ENCODE measurements at places on chromosomes 6 and 20. TPM values are rescaled to one million over a fixed set of nuclear protein-coding genes. Genes with fewer than 3 reads are reported as not detected.

LAMA5 gene
- polyA plus RNA-seq, result 34.4 TPM

DNA sequence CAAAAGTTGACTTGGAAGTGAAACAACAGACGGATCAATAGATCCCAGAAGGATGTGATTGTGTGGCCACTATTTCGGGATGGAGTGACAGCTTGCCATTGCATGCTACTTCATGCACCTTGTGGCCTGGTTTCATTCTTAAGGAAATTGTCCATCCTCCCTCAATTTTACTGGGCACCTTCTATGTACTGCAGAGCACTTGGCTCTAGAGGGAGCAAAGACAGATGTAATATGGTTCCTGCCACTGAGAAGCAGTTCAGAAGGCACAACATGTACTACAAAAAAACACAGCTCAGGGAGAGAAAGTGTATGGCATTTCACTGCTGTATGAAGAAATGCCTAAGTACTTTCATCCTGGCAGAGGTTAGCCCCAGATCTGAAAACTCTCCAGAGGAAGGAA, 91.9 kb downstream of the FOXA2 start:
- H3K27ac ChIP-seq, result no peak overlapping the region
- no peaks in the 10 kb centered on the region for H3K27me3 ChIP-seq
- no peaks in the 10 kb centered on the region for H3K36me3 ChIP-seq
- H3K4me3 ChIP-seq, result no peak overlapping the region
- no peak for DNase-seq

DNA sequence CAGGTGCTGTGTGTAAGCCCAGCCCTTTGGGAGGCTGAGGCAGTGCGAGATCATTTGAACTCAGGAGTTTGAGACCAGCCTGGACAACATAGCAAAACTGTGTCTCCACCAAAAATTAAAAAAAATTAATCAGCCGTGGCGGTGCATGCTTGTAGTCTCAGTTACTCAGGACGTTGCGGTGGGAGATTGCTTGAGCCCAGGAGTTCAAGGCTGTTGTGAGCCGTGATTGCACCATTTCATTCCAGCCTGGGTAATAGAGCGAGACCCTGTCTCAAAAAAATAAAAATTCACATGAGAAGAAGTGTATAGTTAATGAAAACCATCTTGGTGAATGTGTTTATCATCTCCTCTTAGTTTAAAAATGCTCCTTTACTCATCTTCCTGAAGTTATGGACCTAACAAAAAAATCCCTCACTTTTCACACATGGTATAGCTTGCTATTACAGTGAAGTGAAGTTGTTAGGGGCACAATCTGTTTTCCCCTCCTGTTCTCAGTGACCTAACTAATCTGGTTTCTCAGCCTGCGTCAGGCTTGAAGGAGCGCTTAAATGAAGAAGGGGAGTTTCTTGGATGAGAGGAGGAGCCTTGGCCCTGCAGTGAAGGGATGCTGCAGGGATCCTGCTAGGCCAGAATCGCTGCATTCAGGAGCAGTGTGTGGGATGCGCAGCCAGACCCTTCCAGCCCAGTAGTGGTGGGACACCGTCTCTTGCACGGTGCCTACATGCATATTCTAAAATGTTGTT, 45.3 kb downstream of the JARID2 start:
- H3K4me3 ChIP-seq, result no peak overlapping the region
- H3K27ac ChIP-seq, result no peak overlapping the region
- no peaks in the 10 kb centered on the region for H3K27me3 ChIP-seq
- DNase-seq, result no peak

- 0 out of 2 replicates have a peak, but pooled peaks cover 2% of the 10 kb centered on the region for H3K27me3 ChIP-seq
- DNase-seq, result no peak
- H3K4me1 ChIP-seq, result no peaks in the 10 kb centered on the region
- H3K4me3 ChIP-seq, result no peak overlapping the region
- H3K27ac ChIP-seq, result no peak overlapping the region
- H3K36me3 ChIP-seq, result no peaks in the 10 kb centered on the region
Measured at GRCh38 chr6:89295981-89296380, 19.1 kb downstream of the GABRR2 start.

DNA sequence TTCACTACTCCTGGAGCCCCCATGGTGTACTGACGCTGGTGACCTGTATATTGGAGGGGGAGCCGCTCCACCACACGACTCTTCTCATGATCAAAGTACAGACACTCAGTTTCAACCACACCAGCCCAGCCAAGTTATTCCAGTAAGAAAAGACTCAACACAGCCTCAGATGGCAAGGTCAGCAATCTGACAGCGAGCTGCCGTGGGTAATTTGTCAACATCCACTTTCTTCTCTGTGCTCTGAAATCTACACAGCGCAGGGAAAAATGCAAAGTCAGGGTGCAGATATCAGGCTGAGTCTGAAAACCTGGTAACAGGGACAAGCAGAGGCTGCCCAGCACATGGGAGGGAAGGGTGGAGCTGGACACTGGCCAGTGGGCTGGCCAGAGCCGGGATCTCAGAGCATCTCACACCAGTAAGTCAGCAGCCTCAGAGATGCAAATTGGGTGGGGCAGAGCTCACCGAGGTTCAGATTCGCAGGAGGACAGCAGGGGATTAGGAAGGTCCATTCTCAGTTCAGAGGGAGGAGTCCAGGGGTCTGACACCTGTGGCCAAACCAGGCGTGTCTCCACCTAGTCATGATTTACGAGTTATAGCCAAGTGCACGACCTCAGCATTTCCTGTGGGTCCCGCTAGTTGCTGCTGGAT, 44.5 kb upstream of the RPS6KA2 start:
- H3K4me1 ChIP-seq, result peaks cover 5% of the 10 kb centered on the region
- no peak overlapping the region for H3K27ac ChIP-seq
- H3K27me3 ChIP-seq, result 0 out of 2 replicates have a peak, but pooled peaks cover 4% of the 10 kb centered on the region
